ENCODE measurements at places on chromosomes 5 and 9. TPM values are rescaled to one million over a fixed set of nuclear protein-coding genes. Genes with fewer than 3 reads are reported as not detected.

The SFXN1 gene
- 410 TPM for total RNA-seq

DNA sequence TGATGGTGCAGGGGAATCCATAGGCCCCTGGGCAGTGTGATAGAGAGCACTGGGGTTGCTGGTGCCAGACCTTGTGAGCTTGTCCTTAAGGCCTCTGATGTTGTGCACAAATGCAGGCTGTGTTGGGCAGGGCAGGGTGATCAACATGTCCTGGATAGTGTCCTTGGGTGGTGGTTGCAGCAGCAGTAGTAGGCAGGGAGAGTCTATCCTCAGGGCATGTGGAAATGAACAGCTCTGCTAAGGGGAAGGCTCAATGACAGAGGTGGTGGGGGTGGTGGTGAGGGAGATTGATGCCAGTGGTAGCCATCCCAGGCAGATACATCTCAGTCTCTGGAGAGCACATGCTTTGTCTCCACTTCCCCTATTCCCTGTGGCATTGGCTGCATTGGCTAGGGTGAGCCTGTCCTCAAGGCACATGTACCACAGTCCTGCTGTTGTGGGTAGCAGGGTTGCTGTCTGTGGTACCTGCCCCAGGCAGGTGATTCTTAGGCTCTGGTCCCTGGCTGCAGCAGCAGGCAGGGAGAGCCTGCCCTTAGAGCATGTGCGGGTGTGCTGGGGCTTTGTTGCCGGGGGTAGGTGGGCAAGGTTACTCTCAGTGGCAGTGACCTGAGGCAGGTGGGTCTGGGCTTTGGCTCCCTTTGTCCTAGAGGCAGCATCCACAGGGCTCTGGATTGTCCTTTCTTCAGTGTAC, 111.1 kb downstream of the WDR70 start:
- no peak for DNase-seq

DNA sequence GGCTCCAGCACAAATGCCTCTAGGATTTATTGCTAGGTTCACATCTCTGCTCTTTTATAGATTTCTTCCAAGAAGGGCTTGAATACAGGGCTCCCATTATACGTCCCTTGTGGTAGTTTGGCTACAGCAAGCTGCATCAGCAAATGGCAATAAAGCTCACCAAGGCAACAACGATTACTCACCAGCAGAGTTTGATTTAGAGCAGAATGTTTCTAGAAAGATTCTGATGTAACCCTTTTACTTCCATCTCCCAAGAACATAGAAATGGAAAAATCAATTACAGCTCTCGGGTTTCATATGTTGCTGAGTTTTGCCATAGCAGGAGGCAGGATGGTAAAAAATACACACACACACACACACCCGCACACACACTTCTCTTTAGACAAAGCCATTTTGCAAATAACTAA, 124.2 kb upstream of the TNPO1 start:
- DNase-seq, result peak; percentile 30

DNA sequence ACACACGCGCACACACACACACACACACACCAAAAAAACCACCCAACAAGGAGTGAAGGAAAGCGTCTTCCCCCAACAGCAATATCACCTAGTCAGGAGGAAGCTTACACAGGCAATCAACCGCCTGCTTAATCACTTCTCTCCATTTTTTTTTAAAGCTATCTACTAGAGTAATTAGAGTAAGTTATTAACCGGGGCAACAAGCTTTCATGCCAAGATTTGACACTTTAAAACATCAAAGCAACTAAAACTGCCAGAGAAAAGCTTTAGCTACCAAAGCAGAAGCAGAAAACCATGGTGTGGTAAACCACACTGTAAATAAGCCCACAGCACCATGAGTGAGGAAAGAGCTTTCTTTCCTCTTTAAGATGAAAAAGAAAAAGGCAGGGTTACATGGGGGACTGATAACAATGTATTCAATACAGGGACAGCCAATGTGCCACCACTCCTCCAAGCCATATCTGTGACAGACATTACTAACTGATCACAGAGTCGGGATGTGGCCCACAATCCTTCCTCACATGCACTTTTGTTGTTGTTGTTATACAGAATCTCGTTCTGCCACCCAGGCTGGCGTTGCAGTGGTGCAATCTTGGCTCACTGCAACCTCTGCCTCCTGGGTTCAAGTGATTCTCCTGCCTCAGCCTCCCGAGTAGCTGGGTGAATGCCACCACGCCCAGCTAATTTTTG, 282.1 kb downstream of the CRB2 start:
- peak; percentile 3 for DNase-seq

DNA sequence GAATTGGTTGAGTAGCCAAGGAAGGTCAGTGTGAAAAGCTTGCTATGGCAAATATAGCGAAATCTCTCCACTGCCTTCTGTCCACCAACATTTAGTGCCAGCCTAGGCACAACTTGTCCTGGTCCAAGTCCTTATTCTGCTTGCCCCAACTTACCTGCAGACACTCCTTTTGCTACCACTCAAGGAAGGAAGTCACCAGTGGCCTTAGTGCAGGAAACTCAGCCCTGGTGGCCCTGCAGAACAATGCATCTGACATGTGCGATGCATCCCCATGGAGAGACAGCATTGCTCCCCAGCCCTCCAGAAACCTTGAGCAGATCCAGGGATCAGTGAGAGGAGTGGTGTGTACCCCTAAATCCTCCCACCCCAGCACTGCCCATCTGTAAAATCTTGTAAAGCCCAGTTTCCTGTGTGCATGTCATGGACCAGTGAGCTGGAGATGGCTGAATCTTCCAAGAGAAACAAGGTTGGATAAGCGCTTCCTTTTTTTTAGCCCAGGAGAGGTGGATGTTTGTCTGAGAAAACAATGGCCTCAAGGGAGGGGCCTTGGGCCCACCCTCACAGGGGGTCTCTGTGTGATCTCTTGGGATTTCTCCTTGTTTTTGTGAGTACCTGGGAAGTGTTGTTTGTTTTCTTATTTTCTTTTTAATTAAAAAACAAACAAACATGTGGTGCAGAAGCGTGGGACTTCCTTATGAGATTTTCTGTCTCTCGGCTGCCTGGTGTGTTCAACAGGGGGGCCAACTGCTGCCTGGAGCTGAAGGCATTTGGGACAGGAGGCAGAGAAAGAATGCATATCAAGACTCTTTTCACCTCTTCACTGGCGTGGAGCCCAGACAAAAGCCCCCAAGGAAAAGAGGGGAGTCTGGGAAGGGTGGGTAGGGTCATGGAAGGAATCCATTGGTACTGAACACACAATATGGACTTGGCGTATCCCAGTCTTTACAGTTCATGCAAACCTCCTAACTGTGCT, 3.6 kb downstream of the FOXI1 start:
- DNase-seq, result no peak

- DNase-seq, result peak; percentile 84
These were observed 31.6 kb upstream of the UBAC1 start for GRCh38 chr9:135992486-135993408.

Measured in IMR-90 (cell line).